ENCODE measurements at places on chromosomes 11 and 22.

DNA sequence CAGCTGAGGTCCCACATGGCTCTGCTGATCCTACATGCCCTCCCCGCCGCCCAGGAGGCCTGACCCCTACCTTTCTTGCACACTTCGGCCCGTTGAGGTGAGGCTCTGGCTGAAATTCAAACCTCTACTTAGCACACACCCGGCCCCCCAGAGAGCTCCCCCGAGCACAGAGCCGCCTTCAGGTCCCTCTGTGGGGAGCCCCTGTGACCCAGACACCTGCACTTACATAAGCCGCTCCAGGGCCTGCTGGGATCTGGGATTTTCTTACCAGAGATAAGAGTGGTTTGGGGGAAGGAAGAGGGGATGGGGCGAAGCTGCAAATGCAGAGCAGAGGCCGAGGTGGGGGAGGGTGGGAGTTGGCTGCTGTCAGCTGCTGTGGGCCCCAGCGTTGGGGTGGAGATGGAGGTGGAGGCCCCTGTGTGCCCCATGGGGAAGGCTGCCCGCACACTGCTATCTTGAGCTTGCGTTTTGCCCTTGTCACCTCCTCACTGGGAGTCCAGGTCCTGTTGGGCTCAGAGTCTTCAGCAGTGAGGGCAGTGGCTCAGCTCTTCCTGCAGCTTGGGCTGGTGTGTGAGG, 30.6 kb downstream of the CAPN1 start:
- H3K4me3 ChIP-seq = no peak overlapping the region
- H3K27ac ChIP-seq = no peak overlapping the region
- no peaks in the 10 kb centered on the region for H3K27me3 ChIP-seq
- DNase-seq = no peak
- H3K4me1 ChIP-seq = peaks cover 20% of the 10 kb centered on the region

DNA sequence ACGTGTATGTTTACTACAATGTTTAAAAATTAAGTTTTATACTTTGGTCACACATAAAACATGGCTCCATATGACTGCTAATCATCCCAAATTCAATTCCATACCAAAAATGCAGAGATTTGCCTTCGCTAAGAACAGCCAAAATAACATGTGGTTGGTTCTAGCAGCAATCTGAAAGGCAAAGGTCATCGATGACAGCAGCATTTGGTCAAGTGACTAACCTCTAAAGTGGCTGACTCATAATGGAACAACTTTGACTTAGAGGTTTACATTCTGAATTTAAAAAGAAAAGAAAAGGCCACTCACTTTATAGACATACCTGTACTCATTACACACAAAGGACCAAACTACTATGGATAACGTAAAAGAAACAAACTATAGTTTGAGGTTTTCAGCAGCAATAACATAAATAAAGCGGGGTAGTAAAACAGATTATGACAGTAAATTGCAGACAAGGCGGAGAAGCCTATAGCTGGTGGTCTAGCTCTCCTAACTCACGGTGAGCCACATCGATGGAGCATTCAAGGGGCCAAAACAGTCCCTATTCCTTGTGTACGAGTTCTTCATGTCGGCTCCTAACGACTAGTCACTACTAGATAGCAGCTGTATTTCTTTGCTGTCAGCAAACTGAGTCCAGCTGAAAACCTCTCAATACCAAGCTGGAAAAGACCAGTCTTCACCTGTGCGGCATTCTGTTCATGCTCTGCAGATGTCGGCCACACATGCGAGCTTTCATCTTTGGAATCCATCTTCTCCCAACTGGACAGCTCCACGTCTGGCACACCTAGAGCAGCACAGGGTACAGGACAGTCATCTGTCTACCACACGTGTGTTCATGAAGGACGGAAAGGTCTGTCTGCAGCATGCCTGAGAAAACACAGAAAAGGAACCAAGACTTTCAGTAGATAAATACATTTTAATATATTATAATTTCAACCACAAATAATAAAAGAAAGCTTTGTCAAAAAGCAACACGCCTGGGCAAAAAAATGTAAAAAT, 42.1 kb downstream of the PRDM10 start:
- H3K36me3 ChIP-seq = no peaks in the 10 kb centered on the region
- DNase-seq = no peak
- H3K4me1 ChIP-seq = no peaks in the 10 kb centered on the region
- H3K4me3 ChIP-seq = no peak overlapping the region
- no peak overlapping the region for H3K27ac ChIP-seq
- H3K27me3 ChIP-seq = no peaks in the 10 kb centered on the region

- H3K27me3 ChIP-seq = no peaks in the 10 kb centered on the region
- DNase-seq = no peak
- no peaks in the 10 kb centered on the region for H3K36me3 ChIP-seq
- H3K4me1 ChIP-seq = peaks cover 30% of the 10 kb centered on the region
Measured at GRCh38 chr11:31869986-31870385, 58.9 kb upstream of the PAX6 start.

DNA sequence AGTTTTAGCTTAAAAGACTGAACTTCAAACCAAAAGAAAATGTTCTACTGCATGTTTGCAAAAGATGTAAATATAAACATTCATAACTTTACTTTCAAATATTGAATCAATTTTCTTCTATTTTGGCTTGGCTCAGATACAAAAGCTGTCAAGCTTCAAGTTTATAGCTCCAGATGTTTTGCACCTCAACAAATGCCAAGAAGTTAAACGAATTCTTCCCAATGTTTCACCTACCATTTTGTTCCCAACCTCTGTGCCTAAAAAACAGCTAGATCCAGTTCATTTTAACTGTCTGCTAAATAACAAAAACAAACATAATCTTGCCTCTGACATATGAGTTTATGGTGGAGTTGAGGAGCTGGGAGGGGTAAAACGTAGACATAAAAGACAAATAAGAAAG, 76.5 kb downstream of the RAB30 start:
- H3K4me3 ChIP-seq = no peak overlapping the region
- no peak overlapping the region for H3K27ac ChIP-seq
- no peak for DNase-seq
- no peaks in the 10 kb centered on the region for H3K36me3 ChIP-seq

GRCh38 chr11:6721343-6721742, 38.2 kb upstream of the MRPL17 start:
- H3K27ac ChIP-seq = no peak overlapping the region
- no peaks in the 10 kb centered on the region for H3K27me3 ChIP-seq
- DNase-seq = no peak
- H3K36me3 ChIP-seq = no peaks in the 10 kb centered on the region

DNA sequence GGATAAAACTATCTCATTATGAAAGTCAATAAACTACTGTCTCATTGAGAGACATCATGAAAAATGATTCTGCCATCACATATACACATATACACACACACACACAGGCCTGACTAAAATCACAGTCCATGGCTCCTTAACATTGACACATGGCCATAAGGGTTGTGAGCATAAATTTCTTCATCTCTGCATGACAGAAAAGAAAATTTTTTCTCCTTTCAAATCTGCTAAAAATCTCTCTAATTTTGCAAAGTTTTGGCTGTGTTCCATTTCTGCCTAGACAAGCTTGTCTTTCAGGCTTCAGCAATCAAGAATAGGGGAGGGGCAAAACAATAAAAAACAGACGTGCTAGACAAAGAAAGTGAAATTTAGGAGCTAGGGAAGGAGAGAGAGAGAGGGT, 324.5 kb downstream of the LRRC4C start:
- no peaks in the 10 kb centered on the region for H3K4me1 ChIP-seq
- no peaks in the 10 kb centered on the region for H3K27me3 ChIP-seq
- no peak for DNase-seq
- no peak overlapping the region for H3K4me3 ChIP-seq
- H3K27ac ChIP-seq = no peak overlapping the region

GRCh38 chr11:67282155-67282875, 6.8 kb upstream of the ANKRD13D start:
- no peak overlapping the region for H3K4me3 ChIP-seq
- no peak overlapping the region for H3K27ac ChIP-seq
- no peaks in the 10 kb centered on the region for H3K27me3 ChIP-seq
- no peaks in the 10 kb centered on the region for H3K36me3 ChIP-seq

GRCh38 chr11:1373536-1374214, 16.1 kb upstream of the BRSK2 start:
- no peaks in the 10 kb centered on the region for H3K27me3 ChIP-seq
- H3K27ac ChIP-seq = no peak overlapping the region
- no peak for DNase-seq
- H3K4me1 ChIP-seq = no peaks in the 10 kb centered on the region
- no peak overlapping the region for H3K4me3 ChIP-seq
- H3K36me3 ChIP-seq = no peaks in the 10 kb centered on the region

GRCh38 chr11:8839957-8840945, 70.7 kb upstream of the AKIP1 start:
- H3K4me3 ChIP-seq = peak overlapping the region; percentile 18
- H3K4me1 ChIP-seq = peaks cover 42% of the 10 kb centered on the region
- H3K27ac ChIP-seq = peak overlapping the region; percentile 94
- DNase-seq = peak; percentile 85

DNA sequence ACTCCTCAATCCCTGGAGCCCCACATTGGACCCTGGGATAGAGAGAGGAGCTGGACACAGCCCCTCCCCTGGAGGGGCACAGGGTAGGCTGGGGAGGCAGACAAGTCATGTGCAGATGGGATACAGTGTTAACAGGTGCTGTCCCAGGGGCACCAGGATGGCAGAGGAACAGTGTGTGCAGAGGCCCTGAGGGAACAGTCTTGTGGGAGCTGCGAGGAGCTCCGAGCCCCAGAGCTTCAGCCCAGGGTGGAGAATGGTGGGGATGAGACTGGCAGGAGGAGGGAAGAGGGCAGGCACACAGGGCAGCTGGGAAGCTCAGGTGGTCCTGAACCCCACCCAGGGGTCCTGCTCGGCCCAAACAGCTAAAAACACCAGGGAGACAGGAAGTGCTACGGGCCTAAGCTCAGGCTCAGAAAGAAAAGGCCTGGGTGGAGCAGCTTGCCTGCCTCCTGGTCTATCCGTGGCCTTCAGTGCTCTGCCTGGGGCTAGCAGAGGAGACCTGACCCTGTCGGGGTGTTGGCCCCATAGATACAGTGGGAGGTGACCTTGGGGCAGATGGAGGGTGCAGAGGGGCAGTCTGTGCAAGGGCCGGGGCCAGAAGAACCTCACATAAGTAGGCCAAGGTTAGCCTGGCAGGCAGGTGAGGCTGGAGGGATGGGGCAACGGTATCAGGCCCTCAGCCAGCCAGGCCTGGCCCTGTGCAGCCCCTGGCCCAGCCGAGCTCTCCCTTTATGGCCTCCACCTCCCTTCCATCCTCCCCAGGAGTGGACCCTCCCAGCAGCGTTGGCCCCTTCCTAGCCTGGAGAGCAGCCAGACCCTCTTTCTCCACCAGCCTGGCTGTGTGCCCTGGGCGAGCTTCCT, 15.4 kb downstream of the CAPN5 start:
- no peak overlapping the region for H3K27ac ChIP-seq
- no peaks in the 10 kb centered on the region for H3K27me3 ChIP-seq
- no peaks in the 10 kb centered on the region for H3K4me1 ChIP-seq
- no peak overlapping the region for H3K4me3 ChIP-seq
- H3K36me3 ChIP-seq = no peaks in the 10 kb centered on the region
- DNase-seq = no peak

- no peaks in the 10 kb centered on the region for H3K27me3 ChIP-seq
- H3K4me3 ChIP-seq = no peak overlapping the region
- H3K27ac ChIP-seq = no peak overlapping the region
- H3K36me3 ChIP-seq = no peaks in the 10 kb centered on the region
- DNase-seq = no peak
Measured at GRCh38 chr11:46254133-46254491, 23.4 kb upstream of the CREB3L1 start.

DNA sequence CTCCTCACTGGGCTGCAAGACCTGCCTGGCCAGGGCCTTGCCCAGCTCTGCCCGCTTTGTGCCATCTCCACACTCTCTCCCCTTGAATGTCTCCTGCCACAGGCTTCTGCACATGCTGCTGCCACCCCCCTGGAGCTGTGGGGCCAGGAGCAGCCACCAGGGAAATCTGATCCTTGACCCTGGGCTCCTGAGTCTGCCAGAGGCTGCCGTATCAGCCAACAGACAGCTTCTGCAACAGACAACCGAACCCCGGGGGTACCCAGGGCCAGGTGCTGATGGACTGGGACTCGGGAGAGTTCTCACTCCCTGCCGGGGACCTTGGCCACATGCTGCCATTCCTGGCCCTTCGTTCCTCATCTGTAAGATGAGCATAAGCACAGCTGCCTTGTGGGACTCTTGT, 3.3 kb upstream of the PPARA start:
- H3K36me3 ChIP-seq = no peaks in the 10 kb centered on the region
- no peak for DNase-seq
- H3K27me3 ChIP-seq = peaks cover 60% of the 10 kb centered on the region
- H3K4me1 ChIP-seq = peaks cover 9% of the 10 kb centered on the region

DNA sequence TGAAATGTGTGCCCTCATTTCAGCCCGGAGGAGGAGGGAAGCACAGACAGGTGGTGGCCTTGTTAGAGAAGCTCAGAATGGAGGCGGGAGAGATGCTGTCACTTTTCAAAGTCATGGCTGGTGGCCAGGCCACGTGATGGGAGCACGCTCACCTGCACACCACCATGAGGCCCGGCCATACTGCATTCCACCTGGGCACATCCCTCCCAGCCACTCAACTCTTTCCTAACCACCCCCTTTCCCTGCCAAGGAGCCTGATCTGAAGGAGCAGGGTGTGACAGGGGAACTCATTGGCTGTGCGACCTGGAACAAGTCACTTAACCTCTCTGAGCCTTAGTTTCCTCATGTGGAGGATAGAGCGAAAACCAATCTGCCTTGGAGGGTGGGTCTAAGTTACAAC, 364.5 kb downstream of the CTTN start:
- H3K4me3 ChIP-seq = no peak overlapping the region
- no peaks in the 10 kb centered on the region for H3K36me3 ChIP-seq
- no peak overlapping the region for H3K27ac ChIP-seq
- H3K27me3 ChIP-seq = no peaks in the 10 kb centered on the region

DNA sequence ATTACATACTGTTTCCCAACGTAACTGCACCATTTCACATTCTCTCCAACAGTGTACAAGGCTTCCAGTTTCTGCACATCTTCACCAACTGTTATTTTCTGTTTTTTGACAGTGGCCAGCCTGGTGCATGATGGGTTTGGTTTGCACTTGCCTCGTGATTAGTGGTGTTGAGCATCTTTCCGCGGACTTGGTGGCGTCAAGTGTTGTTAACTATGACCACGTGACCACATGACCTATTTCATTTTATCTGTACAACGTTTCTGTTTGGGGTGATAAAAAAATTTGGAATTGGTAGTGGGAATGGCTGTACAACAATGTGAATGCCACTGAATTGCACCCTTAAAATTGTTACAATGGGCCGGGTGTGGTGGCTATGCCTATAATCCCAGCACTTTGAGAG, 2.5 kb upstream of the YPEL1 start:
- no peak overlapping the region for H3K27ac ChIP-seq
- H3K36me3 ChIP-seq = peaks cover 5% of the 10 kb centered on the region
- no peak for DNase-seq
- H3K4me1 ChIP-seq = peaks cover 10% of the 10 kb centered on the region
- H3K4me3 ChIP-seq = no peak overlapping the region
